ENCODE measurements at places on chromosomes 7 and 10.

DNA sequence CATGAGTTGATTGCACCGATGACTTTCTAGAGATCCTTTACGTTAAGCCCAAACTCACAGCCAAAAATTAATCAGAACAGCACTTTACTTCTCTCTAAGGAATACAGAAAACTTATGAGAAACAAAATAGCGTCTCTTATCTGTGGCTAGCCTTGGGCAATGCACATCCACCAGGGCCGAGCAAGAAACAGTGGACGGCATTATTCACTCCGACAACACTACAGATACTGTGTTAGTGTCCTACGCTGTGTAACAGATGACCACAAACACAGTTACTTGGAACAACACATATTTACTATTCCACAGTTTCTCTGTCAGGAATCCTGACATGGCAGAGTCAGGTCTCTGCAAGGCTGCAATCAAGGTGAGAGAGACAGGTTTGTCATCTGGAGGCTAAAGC is 598.3 kb upstream of the ADARB2 start:
- DNase-seq, result no peak

- peak; percentile 11 for DNase-seq
Measured at GRCh38 chr10:121774404-121774803, 153.4 kb downstream of the ATE1 start.

GRCh38 chr10:103278537-103278823 is 1.5 kb downstream of the INA start:
- no peak for DNase-seq

DNA sequence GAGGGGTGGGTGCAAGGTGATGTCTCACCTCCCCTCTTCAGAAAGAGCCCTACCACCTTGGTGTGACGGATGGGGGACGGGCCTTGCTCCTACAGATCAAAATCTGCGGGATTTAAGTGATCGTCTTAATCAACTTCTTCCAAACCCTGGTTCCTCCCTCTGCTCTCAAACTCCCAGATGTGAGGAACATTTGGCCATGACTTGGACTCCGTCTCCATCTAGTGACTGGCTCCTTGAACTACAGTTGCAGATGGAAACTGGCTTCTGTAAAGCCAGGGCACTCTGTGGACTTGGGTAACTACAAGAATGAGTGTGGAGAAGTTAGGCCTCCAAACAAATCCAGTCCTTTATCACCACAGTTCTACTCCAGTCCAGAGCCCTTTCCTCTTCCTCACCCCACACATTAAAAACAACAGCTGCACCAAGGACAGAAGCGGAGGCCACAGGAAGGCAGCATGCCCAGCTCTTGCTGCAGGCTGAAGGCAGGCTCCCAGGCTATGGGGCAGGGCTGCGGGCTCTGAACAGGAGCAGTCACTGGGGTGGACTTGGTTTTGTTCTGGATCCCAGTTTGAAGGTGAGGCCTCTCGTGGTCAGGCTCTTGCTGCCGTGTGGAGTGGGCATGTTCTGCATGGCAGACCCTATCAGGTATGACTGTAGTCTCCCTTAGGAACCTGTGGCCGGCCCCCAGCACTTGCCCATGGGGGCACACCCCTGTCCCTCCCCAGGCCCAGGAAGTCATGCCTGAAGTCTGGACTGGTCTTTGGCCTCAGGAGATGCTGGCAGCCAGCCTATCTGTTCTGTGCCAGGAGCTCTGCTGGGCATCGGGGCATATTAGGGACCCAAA is 79.4 kb downstream of the VWC2 start:
- DNase-seq, result peak; percentile 63

DNA sequence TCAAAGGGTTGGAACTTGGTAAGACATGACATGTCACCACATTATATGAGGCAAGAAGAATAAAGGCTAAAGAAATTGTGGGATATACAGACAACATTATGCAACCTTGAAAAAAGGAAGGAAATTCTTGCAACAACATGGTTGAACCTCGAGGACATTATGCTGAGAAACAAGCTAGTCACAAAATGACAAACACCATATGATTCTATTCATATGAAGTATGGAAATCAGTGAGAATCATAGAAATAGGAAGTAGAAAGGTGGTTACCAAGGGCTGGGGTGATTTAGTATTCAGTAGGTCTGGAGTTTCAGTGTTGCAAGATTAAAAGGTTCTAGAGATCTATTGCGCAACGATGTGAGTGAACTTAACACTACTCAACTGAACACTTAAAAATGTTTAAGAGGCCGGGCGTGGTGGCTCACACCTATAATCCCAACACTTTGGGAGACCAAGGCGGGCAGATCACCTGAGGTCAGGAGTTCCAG is 126.9 kb upstream of the TBX20 start:
- no peak for DNase-seq

GRCh38 chr7:11655163-11655562 is 176.8 kb downstream of the THSD7A start:
- no peak for DNase-seq

GRCh38 chr10:79112881-79113431 is 44.2 kb downstream of the ZMIZ1 start:
- no peak for DNase-seq

GRCh38 chr7:35035511-35035961 is 1.7 kb downstream of the DPY19L1 start:
- peak; percentile 12 for DNase-seq

GRCh38 chr7:107224374-107225223 is 55.8 kb downstream of the HBP1 start:
- DNase-seq, result no peak

GRCh38 chr7:17044396-17044795 is 162.6 kb upstream of the AGR3 start:
- DNase-seq, result no peak

DNA sequence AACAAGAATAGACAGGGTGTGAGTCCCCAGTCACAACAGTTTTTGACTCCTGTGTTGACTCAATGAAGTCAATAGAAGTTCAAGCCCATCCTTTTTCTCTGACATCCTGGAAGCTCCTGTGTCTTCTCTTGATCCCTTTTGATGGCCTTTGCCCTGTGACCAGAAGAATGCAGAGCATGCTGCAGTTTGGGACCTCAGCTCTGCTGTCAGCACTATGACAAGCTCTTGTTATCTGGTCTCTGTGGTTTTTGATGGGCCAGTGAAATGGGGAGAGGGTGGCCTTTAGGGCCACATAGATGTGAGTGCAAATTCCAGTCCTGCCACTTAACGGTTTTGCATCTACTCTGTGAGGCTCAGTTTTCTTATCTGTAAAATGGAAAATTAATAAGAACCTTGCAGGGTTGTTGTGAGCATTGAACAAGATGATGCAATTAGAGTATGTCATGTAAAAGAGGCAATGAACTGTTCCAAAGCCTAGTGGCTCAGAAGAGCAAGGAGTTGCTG is 102.4 kb upstream of the IKZF1 start:
- DNase-seq, result no peak

DNA sequence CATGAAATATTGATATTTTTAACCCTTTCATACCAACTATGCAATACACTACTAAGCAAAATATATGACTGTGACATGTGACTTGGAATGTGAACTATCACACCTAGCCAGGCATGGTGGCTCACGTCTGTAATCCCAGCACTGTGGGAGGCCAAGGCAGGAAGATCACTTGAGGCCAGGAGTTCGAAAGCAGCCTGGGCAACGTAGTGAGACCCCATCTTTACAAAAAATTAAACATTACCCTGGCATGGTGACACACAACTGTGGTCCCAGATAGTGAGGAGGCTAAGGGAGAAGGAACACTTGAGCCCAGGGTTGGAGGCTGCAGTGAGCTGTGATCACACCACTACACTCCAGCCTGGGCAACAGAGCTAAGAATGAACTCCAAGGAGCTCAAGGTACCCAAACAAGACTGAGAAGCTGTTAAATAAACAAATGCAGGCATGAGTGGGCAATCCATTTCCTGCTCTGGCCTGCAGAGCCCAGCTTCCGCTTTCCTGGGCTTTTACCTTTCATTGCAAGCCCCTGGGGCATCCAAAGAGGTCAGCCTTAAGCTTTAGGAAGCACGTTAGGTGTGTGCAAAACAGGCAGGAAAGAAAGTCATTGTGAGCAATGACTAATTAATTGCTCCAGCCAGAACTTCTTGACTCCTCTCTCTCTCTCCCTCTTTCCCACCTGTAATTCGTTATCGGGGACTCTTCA is 162.1 kb upstream of the FOXK1 start:
- no peak for DNase-seq

DNA sequence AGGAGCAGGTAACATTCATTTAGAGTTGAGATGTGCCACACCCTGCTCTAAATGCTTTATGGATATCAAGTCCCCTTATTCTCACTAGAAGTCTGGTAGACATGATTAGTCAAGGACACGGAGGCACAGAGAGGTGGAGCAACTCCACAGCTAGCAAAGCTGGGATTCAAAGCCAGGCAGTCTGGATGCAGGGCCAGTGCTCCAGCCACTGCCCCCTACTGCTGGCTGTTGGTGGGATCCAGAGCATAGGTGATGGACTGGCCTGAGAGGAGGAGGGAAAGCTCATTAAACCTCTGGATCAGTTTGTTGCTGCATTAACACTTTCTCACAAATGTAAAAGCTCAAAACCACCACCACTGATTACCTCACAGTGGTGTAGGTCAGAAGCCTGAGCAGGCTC is 22.6 kb upstream of the KBTBD2 start:
- DNase-seq, result no peak

GRCh38 chr7:108072739-108073138 is 57.4 kb downstream of the LAMB4 start:
- no peak for DNase-seq

DNA sequence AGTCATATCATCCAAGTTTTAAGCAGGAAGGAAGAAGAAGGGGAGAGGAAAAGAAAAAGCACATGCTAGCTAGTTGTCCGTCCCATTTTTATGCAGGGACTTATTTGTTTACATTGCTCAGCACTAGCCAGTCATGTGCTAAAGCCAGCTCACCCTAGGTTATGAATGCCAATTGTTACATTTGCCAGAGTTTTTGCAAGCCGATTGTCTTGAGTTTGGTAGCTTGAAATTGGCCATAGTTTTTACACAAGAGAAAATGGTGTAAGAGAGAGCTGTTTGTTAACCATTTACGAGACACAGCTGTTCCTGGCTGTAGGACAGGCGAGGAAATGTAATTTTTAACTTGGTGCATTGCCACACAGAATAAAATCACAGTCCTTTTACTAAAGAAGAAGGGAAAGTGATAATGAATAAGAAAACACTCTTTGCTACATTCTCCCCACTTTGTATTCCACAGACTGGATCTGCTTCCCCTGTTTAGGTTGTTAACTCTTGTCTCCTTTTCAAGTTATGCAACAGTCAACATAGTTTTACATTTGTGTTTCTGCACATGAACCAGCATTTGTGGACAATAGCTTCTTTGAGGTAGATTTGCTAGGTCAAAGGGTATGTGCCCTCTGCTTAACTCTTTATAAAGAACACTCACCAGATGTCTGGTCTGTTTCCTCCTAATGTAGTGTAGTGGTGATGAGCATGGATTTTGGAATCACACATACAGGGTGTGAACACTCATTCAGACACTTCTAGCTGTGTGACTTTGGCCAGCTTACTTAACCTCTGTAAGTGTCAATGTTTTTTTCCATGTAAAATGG is 357.2 kb downstream of the LRMDA start:
- DNase-seq, result no peak

DNA sequence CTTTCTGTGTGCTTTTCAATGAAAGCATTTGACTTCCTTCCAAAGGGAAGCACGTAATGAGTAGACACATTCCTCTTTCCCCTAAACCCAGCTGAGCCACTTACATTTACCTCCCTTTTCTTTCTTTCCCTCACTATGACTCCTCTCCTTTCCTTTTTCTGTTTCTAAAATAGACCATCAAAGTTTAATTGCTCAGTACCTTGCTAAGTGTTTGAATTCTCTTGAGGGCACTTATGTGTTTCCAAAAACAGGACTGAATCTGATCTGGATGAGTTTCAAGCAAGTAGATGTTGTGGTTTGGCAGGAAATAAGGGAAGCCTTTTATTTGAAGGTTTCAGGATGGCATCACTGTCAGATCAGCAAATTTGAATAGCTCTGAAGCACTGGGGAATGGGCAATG is 396.2 kb downstream of the REEP3 start:
- DNase-seq, result no peak

GRCh38 chr10:92712016-92712889 is 22.5 kb downstream of the HHEX start:
- DNase-seq, result no peak

DNA sequence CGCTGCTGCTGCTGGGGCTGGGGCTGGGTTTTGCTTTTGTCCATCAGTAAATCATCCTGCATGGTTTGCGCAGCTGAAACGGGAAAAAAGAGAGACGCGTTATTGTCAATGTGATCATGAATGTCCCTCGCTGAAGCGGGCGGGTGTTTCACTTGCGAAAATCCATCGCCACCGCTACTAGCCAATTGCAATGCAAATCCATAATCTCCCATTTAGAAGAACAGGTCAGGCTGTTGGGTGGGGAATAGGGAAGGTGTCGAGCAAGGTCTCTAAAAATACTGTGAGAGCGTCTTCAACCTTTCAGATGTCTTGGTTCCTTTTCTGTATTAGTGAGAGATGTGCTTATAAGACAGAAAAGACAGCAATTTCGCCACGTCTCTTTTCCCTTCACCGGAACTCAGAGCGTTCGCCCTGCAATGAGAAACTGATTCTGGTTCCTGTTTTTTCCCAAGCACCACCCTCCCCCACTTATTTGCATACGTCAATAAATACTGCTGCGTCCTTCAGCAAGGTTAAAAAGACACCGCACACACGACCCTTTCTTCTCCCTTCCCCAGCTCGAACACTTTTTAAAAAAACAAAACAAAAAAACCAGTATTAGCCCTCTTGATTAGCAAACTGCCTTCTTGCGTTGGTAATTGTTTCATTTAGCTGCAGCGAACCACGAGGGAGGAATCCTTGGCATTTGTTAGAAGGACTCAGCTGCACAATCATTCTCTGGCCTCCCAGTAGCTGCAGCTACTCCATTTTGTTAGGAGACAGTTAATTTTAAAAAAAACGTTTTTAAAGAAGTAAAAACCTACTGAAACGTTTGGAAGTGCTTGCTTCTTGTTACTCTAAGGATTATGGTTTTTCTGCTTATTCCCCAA is 50.4 kb downstream of the CPEB3 start:
- peak; percentile 75 for DNase-seq

- no peak for DNase-seq
Measured at GRCh38 chr10:61735882-61736281, 73.2 kb downstream of the CABCOCO1 start.

DNA sequence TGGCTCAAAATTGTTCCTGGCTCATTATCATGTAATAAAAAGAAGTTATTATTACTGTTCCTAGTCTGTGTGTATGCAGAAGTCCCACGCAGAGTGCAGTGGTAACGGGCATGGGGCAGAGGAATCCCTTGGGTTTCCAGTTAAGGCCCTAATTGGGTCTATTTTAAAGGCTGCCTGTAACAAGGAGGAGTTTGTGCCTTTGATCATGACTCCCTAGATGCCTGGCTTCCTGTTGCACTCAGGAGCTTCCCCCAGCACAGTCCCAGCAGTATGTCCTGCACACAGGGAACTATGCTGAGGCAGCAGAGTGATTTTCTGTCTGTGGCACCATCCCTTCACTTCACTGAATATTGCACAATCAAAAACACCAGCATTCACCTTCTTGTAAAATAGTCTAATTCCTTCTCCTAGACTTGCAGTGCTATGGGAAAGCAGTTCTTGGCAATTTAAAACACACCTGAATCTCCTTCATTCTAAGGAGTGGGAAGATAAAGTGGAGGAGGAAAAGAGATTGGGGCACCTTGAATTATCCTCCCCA is 22.9 kb downstream of the SORCS1 start:
- no peak for DNase-seq

- DNase-seq, result no peak
Measured at GRCh38 chr7:75946207-75946855, 31.4 kb downstream of the POR start.

Measured in LoVo (cell line).